ENCODE measurements at places on chromosomes 3 and 15.

DNA sequence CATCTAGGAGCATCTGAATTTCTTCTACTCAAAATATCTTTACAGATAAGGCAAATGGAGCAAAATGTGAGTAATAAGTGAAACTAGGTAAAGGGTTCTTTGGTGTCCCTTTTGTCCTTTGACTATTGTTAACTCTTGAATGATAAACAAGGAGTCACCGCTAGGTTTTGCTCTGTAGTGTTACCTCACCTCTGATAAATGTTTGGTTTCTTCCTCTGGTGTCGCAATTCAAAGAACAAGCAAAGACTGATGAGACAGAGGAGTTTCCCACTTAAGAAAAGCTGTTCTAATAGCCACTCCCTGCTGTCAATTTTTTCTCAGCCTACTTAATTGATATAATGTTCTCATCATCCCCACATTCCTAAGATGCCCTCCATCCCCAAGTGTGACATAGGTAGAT is 925.9 kb downstream of the IGSF11 start:
- DNase-seq: no peak

GRCh38 chr15:80819001-80819400 is 39.8 kb downstream of the CEMIP start:
- DNase-seq: no peak

- DNase-seq: no peak
Observed at GRCh38 chr3:51709004-51709420, 2.1 kb downstream of the GRM2 start.

DNA sequence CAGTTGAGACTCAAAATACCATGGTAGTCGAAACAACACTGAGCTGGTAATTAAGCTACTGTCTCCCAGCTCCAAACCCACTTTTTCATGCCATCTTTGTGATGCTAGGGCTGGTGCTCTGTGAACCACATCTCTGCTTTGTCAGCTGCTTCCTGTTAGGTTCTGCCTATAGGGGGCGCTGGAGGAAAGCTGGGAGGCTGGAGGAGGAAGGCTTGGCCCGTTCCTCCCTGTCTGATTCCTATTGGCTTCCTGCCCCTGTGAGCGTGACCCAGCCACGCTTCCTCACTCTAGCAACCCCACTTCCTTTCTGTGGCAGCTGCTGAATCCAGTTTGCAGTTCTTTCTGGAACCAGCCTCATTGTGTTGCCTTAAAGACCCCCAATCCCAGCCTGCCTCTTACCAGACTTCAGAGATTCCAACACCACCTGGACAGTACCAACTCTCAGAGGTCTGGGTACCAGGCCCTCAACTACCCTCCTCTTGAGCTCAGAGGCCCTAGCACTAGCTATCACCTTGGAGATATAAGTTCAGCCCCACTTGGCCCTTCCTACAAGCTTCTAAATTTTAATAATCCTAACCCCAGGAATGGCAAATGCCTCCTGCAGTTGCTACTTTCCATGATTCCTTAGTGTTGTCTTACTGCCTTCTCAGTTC is 120.9 kb downstream of the ERC2 start:
- no peak for DNase-seq

GRCh38 chr3:121895736-121896135 is 1.5 kb downstream of the SLC15A2 start:
- DNase-seq: no peak

GRCh38 chr15:44727485-44728231 is 8.7 kb upstream of the TRIM69 start:
- DNase-seq: no peak

DNA sequence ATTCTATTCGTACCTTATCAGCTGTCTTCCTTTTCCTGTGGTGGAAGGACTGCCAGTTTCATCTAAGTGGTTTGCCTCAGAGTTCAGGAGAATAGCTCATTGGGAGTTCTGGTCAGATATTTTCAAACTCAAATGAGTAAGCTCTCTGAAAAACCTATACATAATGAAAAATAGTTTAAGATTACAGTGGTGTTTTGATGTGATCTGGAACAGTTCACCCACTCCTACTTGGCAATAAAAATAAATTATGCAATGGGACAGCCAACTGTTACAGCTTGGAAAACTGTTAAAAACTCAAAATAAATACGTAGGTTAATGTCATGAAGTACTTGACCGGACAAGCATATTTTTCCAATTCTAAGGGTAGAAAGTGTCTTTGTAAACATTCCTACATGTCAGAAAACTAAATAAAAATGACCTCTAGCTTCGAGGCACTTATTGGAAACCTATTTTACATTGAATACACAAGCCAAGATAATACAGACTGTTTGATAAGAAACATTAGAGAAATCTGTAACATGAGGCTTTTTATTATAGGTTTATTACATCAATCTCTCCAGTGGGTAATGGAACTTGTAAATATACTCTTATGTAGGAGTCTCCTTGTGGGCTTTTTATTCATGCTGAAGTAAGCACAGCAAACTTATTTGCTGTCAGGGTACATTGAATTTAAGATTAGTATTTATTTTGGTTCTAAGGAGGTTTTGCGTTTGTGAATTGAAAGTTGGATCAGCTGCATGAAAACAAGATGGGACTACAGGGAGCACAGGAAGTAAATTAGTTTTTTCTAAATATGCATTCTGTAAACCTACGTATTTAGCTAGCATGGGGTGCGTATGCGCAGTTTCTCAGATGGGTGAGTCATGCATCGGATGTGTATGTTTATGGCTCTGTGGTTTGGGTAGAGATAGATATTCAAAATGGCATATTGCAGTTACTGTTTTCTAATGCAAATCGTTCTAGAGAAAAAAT is 453.1 kb downstream of the IL5RA start:
- no peak for DNase-seq

- DNase-seq: no peak
Observed at GRCh38 chr3:139827833-139828232, 107.2 kb upstream of the CLSTN2 start.

GRCh38 chr3:151864423-151865101 is 8.9 kb upstream of the SUCNR1 start:
- DNase-seq: no peak

GRCh38 chr3:105539897-105540296 is 173.2 kb downstream of the ALCAM start:
- no peak for DNase-seq

All from stimulated activated CD8-positive, alpha-beta memory T cell treated with anti-CD3 and anti-CD28 coated beads, Interleukin-4, amount 100 ng/mL, for 1 hour (primary cell).